ENCODE measurements at places on chromosomes 12 and 14. TPM values are rescaled to one million over a fixed set of nuclear protein-coding genes. Genes with fewer than 3 reads are reported as not detected.

The MMP19 gene
- total RNA-seq: 0.42 TPM

The MFAP5 gene
- total RNA-seq: 0.25 TPM

The FKBP11 gene
- total RNA-seq: 23.0 TPM

The IFT81 gene
- total RNA-seq: 8.2 TPM

The YAF2 gene
- 11.1 TPM for total RNA-seq

The BEST3 gene
- total RNA-seq: 0.07 TPM

The CABP1 gene
- total RNA-seq: not detected

The ARL6IP4 gene
- 214 TPM for total RNA-seq

The PLEKHD1 gene
- under 0.01 TPM for total RNA-seq

The CHST11 gene
- 6.3 TPM for total RNA-seq

The C12orf50 gene
- not detected for total RNA-seq

The SLC6A15 gene
- total RNA-seq: 0.53 TPM

The PTPN21 gene
- 4.7 TPM for total RNA-seq

The PTPRR gene
- 0.74 TPM for total RNA-seq

The B3GNT4 gene
- total RNA-seq: 0.04 TPM

The OAS1 gene
- total RNA-seq: 14.2 TPM

The STXBP6 gene
- 0.04 TPM for total RNA-seq

The TC2N gene
- not detected for total RNA-seq

The FLVCR2 gene
- total RNA-seq: 2.2 TPM

The AKAP3 gene
- total RNA-seq: 0.79 TPM

The TBX3 gene
- total RNA-seq: 0.81 TPM

The TMEM132C gene
- total RNA-seq: 0.26 TPM

The ENDOU gene
- not detected for total RNA-seq

The OR6C2 gene
- total RNA-seq: not detected

The ZNF385A gene
- 0.79 TPM for total RNA-seq

The ALX1 gene
- not detected for total RNA-seq

The AMN gene
- total RNA-seq: not detected

The IKZF4 gene
- 0.86 TPM for total RNA-seq

The RHEBL1 gene
- 2.2 TPM for total RNA-seq

The P3H3 gene
- 83.1 TPM for total RNA-seq

The SMCO2 gene
- 0.13 TPM for total RNA-seq

The C14orf132 gene
- 2.6 TPM for total RNA-seq

The GDF3 gene
- not detected for total RNA-seq

The TAS2R43 gene
- 1.3 TPM for total RNA-seq
